ENCODE measurements at places on chromosomes 7 and 10. TPM values are rescaled to one million over a fixed set of nuclear protein-coding genes. Genes with fewer than 3 reads are reported as not detected.

The FOXI2 gene
- 0.21 TPM for total RNA-seq

The EXOC6 gene
- total RNA-seq, result 10.5 TPM

The AZGP1 gene
- 0.75 TPM for total RNA-seq

The GIMAP2 gene
- 0.48 TPM for total RNA-seq

The GRM3 gene
- not detected for total RNA-seq

The NUTM2E gene
- total RNA-seq, result 1.3 TPM

The FBXL13 gene
- 3.1 TPM for total RNA-seq
